ENCODE measurements at places on chromosomes 7 and 10.

GRCh38 chr10:86670290-86670811 lies 2.0 kb downstream of the LDB3 start:
- DNase-seq, result no peak

DNA sequence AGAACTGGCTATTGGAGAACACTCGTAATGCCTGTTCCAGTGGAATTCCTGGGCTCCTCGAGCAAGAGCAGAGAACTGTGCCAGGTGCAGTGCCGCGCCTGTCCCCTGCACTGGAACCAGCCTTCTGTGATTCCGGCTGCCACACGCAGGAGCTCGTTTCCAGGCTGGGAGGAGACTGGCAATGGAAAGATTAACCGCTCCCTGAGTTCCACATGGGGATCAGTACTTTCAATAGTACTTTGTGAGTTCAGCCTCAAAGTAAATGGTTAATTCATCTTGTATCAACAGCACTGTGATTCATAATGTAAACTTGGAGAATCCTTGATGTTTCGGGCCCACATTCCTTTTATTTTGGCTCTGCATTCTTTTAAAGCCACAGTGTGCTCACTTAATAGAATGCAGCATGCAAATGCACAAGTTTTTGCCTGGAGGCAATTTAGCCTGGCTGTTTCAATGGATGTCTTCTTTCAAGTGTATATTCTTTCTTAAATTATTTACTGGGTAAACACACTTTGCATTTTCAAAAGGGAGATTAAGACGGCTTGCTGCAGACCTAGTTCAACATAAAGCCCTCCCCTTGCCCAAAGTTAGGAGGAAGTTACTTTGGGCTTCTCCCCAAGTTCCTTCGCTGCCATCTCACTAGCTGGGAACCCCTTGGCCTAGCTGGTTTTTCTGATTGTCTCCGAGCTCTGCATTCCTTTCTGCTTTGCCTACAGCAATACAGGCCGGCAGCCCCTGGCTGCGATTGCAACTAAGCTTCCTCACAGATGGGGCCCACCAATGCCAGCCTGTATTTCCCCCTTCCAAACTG lies 138.1 kb upstream of the TCF7L2 start:
- no peak for DNase-seq

DNA sequence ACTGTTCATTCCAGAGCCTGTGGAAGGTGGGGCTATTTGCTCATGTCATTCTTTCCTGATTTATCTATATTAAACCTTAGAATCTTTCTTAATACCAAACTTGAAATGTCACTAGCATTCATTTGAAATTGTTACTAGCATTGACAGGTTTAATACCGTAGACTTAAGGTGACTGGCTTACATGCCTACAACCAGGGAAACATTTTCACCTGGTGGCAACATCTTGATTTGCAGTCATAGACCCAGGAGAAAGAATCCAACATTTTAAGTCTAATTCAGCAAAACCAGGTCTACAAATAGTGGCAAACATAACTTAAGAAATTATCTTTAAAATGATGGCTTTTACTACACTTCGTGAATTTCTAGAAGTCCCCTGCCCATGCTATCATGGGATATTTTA lies 353.7 kb downstream of the HTR7 start:
- no peak for DNase-seq

DNA sequence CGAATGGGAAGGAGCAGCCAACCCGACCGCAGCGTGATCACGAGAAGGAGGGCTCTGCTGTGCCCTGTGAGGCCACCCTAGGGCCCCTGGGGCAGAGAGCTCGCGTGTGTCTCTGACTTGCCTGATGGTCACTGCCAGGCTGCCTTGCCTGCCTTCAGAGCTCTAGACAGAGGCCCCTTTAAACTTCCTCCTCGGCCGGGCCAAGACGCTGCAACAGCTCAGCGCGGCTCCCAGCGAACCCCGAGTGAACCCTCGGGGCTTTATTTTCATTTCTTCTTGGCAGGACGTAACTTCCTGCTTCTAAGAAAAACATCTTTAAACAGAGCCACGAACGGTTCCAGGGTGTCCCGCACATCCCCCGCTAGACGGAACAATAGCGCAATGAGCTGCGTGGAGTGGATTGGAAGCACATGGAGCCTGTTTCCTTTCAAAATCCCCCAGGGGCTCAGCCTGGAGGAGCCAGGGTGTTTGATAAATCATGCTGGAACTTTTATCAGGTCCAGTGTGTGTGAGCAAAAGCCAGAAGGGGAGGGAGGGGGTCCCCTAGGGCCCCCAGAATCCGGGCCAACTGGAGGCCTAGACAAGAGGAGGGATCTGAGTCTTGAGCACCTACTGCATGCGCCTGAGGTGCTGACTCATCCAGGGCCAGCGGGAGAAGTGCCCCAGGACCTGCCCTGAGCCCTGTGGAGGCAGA lies 134.1 kb upstream of the GDF10 start:
- no peak for DNase-seq

DNA sequence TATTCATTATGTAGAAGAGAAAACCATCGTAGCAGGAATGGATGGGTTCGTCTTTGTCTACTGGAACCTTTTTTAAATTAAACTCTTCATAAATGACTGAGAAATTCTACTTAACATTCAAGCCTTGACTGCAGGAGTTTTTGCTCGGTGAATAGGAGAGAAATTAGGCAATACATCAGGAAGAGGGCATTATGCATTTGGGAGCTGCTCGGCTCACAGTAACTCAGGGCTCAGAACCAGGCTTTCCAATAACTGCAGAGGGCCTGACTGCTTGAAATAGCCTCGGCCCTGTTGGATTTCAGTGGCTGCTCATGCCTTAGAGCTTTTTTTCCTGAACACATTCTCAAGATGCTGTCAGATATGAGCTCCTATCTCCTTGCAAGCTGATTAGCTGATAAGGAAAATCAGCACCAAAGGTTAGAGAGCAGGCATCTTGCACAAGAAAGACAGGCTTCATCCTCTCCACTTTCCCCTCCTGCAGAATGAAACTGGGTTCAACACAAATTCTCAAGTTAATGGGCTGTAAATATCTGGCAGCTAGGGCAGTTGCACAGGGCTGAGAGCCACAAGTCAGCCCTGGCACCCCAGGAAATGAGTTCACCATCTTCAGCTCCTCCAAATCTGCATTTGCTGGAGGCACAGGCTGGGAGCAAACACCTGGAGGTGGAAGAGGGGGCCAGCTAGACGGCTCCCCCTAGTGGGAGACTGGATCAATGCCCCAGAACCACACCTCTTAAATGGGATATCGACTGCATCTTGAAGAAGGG lies 24.3 kb downstream of the TECTB start:
- DNase-seq, result no peak

- DNase-seq, result no peak
These were observed 43.1 kb upstream of the GATAD1 start for GRCh38 chr7:92404170-92404614.

GRCh38 chr7:77498659-77499379 lies 38.3 kb upstream of the PTPN12 start:
- DNase-seq, result no peak

- no peak for DNase-seq
These were observed 119.6 kb downstream of the SORBS1 start for GRCh38 chr10:95441547-95441923.

GRCh38 chr7:137577184-137577583 lies 233.7 kb upstream of the PTN start:
- no peak for DNase-seq

GRCh38 chr7:21338728-21339164 lies 89.1 kb upstream of the SP4 start:
- peak; percentile 15 for DNase-seq

Data from stimulated activated CD8-positive, alpha-beta memory T cell treated with anti-CD3 and anti-CD28 coated beads, Interleukin-7, amount 100 ng/mL, for 1 hour (primary cell).